Endodermal cell (in vitro differentiated cells): ENCODE measurements at places on chromosomes 7 and 10.
A peak's percentile ranks its signal among the peaks of the same experiment; 100 is the strongest.

GRCh38 chr10:28587270-28587969 lies 54.5 kb downstream of the WAC start:
- no peak for DNase-seq

- no peak for DNase-seq
Measured at GRCh38 chr10:61475449-61475873, 22.3 kb upstream of the TMEM26 start.

- DNase-seq: no peak
Measured at GRCh38 chr7:139252451-139252850, 21.4 kb downstream of the UBN2 start.

- no peak for DNase-seq
Measured at GRCh38 chr10:11876324-11876723, 53.2 kb downstream of the PROSER2 start.

GRCh38 chr7:99393355-99394187 lies 14.8 kb downstream of the PDAP1 start:
- DNase-seq: no peak

GRCh38 chr10:93826355-93826754 lies 67.4 kb upstream of the SLC35G1 start:
- DNase-seq: peak; percentile 67

DNA sequence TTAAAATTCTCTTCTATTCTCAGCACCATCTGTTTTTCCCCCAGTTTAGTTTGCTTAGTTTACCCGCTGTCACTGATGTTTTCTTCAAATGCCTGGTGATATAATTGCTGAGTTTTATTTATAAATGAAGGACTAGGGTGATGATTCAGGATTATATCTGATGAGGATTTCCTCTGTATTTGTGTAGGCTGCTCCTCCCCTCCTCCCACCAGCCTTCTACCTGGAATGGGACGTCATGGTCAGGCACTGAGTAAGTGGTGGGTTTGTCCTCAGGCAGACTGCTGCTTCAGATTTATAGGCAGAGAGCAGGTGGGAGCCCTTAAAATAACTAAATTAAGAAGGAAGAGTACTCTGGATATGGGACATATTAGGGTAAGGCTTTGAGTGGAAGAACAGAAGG lies 35.8 kb downstream of the PALS2 start:
- DNase-seq: peak; percentile 58

DNA sequence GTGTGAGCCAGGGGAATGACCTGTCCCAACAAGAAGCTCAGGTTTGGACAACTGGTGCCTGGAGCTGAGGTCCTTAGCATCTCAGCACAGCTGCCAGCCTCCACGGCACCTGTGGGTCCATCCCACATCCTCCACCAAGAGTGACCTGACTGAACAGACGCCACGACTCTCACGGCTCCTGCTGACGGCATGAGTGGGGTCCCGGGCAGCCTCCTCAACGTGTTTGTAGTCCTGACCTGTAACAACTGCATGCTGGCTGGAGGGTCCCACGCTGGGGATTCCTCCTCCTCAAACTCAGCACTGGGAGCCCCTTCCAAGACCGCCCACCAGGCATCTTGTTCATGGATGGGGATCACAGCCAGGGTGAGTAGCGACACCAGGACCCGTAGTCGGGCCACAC lies 36.2 kb downstream of the FAM20C start:
- no peak for DNase-seq

GRCh38 chr10:48690791-48691660 lies 6.4 kb downstream of the WDFY4 start:
- peak; percentile 26 for DNase-seq

- DNase-seq: peak; percentile 91
Measured at GRCh38 chr7:1669954-1670893, at the start of gene ELFN1. ELFN1 (plus strand) TSS chr7:1670277; CDS start chr7:1744597, 74,320 bp downstream.

DNA sequence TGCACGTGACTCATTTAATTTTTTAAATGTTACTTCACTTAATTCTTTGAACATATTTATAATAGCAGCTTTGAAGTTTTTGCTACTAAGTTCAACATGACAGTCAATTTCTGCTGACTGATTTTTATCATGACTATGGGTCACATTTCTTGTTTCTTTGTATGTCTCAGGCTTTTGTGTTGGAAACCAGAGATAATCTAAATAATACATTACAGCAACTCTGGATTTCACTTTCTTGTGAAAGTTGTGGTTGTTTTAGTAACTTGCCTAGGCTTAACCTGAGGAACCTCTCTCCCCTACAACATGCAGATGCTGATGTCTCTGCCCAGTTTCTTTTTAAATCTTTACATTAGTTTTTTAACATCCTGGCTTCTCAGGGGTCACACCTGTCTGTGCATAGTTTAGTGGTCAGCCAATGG lies 180.8 kb downstream of the CCDC71L start:
- no peak for DNase-seq

- no peak for DNase-seq
Measured at GRCh38 chr10:18463673-18464211, 187.6 kb downstream of the NSUN6 start.

DNA sequence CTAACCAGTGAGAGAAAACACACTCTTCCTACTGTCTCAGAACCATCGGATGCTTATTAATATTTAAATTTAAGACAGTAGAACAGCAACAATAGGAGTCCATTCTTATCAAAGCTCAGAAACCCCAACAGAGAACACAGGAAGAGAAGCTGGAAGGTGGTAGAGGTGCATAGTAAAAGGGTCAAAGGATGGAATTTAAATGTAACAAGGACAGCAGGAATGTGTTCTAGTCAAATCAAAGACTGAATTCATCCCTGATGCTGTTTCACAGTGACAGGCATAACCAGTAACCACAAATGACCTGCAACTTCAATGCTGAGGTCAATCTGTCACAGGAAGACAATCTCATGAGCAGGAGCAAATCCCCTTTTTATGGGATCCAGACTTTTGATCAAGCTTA lies 1259.7 kb downstream of the XPNPEP1 start:
- no peak for DNase-seq

- no peak for DNase-seq
Measured at GRCh38 chr7:148927123-148928045, 43.3 kb upstream of the EZH2 start.

DNA sequence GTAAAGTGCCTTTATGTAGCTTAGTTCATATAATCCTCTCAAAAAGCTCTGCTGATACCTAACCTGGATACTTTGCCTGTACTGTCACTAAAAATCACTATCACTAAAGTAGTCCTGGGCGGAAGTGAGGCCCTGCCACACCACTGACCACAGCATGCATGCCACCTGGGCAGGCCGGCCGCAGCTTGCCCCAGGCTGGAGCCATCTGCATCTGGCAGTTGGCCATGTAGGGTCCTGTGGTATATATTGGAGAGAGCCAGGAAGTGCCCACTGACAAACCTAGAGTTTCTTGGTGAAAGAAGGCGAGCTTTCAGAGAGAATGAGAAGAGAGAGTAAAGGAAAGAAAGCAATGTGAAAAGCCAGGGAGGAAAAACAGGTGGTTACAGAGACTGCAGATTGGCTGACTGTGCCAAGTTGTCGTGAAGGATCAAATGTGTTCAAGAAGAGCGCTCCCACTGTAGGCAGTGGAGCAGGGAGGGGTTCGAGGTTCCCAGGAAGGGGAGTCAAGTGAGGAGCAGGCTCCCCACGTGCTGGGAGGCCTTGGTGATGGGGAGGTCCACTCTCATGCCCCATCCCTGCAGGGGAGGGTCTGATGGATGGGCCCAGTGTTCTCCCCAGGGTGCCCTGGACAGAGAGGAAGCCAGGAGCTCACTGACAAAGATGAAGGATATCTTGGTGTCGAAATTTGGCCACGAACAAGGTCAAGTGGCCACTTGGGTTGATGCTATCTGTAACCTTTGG lies 13.6 kb downstream of the LOXL4 start:
- no peak for DNase-seq

DNA sequence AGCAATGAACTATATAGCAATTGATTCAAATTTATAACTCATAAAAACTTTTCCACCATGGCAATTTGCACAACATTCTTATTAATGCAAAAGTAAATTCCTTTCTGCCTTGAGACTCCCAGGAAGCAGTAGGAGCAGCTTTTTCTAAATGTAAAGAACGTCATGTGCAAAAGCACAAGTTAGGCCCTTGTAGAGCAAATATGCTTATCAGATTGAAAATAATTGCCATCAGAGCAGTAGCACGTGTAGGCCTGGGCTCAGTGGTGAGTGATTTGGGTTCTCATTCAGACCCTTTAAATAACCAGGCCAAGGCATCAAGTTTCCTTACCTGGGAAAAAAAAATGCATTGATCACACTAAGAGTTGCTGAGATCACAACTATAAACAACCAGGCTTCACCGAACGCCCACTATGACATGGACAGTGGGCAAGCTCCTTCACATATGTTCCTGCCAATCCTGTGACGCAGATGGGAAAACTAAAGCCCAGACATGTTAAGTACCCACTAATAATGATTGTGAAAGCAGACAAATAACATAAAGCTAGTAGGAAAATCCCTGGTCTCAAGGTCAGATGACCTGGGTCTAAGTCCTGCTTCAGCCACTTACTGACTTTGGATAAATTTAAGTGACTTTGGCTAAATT lies 22.1 kb upstream of the SAR1A start:
- no peak for DNase-seq

DNA sequence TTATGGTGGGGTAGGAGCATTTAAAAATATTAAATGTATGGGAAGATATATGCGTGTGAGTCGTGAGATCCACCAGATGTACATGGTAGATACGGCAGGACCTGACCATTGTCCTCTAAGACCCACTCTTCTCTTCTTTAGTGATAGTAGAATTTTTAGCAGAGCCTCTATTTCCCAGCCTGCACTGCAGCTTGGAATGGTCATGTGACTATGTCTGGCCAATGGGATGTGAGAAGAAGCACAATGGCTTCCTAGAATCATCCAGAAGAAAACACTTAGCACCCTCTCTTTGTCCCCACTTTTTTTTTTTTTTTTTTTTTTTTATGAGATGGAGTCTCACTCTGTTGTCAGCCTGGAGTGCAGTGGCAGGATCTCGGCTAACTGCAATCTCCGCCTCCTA lies 86.6 kb upstream of the CYTH3 start:
- DNase-seq: no peak

DNA sequence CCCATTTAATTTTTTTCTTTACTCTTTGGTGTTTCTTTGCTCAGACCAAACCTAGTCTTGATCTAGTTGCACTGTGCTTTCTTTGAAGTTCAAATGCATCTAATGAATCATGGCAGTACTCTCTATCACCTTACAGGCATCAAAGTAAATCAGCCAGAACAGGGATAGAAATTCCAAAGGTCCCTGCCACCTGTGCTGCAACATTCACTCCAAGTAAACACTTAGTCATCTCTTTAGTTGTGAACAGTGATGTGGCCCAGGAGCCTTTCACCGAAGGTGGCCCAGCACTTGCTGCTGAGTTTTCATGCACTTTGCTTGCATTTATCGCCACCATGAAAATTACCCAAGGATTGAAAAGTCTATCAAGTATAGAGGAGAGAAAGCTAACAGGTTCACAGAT lies 314.1 kb upstream of the ETV1 start:
- peak; percentile 58 for DNase-seq

DNA sequence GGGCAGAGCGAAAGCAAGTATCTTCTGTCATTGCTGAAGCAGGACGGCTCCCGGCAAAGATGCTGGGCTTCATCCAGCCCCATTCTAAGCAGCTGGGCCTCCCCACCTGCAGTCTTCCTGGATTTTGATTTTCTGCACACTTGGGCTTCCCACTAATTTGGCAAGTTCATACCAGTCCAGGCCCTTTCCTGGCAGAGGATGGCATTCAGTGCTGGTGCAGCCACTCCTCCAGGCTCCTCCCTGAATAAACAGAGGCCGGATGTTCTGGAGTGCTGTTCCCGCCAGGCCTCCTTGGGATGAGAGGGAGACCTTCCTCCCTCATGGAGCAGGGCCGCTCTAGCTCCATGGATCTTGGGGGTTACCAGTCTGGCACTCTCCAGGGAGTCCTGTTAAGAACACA lies 3.4 kb downstream of the BAG3 start:
- DNase-seq: peak; percentile 64

- no peak for DNase-seq
Measured at GRCh38 chr10:76544789-76545188, 1092.8 kb downstream of the KCNMA1 start.

GRCh38 chr7:111238886-111239285 lies 148.0 kb downstream of the LRRN3 start:
- no peak for DNase-seq

DNA sequence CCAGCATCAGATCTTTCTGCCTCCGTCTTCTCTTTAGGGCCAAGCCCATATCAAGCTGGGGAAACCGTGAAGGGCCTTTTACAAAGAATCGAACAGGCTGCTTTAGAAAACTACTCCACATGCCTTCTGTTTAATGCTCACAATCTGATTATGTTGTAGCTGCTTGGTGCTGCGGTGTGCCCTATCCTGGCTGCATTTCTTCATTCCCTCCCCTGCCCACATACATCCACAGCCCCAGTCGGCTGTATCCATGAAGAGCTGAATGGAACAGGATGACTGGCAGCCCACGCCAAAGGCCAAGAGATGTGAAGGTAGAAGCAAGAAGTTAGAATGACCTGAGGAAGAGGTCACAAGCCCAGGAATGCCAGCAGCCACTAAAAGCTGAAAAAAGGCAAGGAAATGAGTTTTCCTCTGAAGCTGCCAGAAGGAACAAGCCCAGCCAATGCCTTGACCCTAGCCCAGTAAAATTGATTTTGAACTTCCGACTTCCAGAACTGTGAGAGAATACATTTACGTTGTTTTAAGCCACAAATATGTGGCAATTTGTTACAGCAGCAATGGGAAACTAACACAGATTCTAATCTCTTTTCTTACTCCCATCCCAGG lies 22.2 kb downstream of the TAS2R41 start:
- no peak for DNase-seq

DNA sequence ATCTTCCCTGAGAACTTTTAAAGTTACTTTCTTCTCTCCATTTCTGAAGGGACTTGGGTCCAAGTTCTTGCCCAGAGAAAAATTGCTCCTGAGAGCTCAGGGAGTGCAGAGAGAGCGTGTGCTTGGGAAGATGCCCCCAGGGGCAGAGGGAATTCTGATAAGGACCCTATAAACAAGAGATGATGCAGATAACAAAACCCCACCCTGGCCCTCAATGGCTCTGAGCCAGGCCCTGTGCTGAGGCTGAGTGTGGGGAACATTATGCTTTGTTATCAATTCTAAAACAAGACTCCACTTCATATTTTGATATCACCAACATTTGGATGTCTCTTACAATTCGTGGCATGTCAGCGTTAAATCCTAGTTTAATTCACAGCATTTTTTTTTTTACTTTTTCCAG lies 34.4 kb upstream of the HABP2 start:
- peak; percentile 17 for DNase-seq

DNA sequence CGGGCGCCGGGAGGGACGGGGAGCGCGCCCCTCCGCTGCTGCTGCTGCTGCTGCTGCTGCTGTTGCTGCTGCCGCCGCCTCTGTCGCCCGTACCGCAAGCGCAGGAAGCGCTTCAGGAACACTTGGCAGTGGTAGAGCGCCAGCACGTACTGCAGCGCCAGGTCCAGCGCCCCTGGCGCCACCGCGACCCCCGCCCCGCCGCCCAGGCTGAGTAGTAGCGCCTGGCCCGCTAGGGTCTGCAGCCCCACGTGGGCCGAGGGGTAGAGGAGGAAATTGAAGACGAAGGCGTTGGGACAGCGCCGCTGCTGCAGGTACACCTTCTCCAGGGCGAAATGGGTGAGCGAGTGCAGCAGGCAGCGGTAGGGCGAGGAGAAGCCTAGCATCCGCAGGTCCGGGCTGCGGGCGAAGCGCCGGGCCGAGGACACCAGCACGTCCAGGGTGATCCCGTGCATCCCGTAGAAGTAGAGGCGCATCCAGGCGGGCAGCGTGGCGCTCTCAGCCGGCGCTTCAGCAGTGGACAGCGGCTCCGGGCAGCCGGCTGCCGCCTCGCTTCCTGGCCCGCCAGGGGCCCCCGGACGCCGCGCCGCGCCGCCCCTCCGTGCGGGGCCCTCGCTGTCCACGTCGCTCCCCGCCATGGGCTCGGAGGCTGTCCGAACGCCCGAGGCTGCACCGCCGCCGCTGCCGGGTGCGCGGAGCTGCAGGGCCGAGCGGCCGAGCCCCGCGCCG lies at the start of gene TMEM229A:
TMEM229A (minus strand) TSS at position 699 of the 726 bp plus-strand sequence; CDS start at position 635, 64 bp downstream.
- peak; percentile 90 for DNase-seq

GRCh38 chr7:105480931-105481330 lies 41.1 kb downstream of the PUS7 start:
- DNase-seq: no peak
